BJ (cell line): ENCODE measurements at places on chromosomes 7 and 10.
A peak's percentile ranks its signal among the peaks of the same experiment; 100 is the strongest.

DNA sequence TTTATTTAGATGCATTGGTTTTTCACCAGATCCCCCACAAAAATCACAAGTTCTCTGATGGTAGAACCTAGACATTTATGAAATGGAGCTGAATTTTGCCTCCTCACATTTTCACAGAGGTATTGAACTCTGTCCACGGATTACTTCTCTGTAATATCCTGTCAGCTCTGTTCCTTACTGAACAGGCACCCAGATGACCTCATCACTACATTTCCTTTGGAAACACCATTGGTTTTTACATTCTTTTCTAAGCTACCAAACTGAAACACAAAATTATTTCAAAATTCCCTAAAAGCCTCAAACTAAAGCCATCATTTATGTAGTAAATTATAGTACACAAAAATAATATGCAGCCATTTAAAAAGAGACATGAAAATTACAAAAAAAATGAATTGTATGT, 98.3 kb upstream of the KCNIP2 start:
- no peak for DNase-seq

DNA sequence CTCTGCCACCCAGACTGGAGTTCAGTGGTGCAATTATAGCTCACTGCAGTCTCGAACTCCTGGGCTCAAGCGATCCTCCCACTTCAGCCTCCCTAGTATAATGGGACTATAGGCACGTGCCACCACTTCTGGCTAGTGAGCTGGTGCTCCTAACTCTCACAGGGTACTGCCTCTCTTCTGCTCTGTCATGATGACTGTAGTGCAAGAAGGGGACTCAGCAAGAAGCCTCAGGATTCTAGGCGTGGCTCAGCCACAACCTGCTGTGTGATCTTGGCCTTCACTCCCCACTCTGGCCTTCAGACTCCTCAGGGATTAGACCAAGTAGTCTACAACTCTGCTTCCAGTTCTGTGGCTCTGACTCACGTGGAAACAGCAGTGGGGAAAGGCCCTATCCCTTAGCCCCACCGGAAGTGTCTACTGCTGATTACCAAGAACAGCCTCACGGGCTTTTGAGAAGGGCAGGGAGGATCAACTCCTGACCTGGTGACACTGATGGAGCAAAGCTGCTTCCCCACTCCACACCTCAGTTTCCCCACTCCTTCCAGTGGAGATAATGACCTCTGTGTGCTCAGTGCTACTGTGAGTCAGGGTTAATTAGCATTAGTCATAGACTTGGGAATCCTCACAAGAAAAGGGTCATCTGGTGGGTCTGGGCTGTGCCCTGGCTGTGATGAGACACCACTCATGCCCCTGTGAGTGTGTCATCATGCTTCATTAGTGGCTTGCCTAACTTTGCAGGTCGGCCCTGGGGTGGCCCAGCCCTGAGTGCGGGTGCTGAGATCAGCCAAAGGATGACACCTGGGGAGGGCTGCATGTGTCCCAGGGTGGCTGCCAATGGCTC, 41.1 kb downstream of the ZC3HC1 start:
- peak; percentile 65 for DNase-seq

GRCh38 chr7:2732959-2733584, 45.1 kb downstream of the AMZ1 start:
- DNase-seq = no peak

GRCh38 chr10:96415891-96416554, 57.2 kb upstream of the OPALIN start:
- DNase-seq = no peak

GRCh38 chr10:132162021-132162531, 24.7 kb upstream of the DPYSL4 start:
- no peak for DNase-seq

DNA sequence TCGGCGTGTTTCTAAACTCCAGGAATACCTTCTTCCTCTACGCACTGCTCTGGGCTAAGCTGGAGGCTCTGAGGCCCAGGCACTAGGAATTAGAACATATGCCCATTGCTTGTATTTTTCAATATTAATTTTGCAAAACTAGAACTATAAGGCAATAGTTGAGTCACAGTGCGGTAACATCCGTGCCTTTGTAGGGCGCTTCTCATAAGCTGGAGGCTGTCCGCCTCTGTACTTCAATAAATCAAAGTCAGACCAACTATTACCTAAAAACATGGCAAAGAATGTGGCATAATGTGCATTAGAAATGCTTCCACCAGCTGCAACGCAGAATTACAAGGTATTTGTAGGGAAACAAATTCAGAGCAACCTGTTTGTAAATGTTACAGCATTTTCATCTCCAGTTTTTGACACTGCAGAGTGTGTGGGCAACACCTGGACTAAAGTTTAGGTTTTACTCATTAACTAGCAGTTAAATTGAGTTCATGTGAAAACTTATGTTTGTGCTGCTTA, 440 bp upstream of the MINDY3 start:
- no peak for DNase-seq
